ENCODE measurements at places on chromosomes 5 and 9.

GRCh38 chr5:80920333-80920732 is 39.8 kb upstream of the RASGRF2 start:
- no peak for DNase-seq

GRCh38 chr9:74772121-74772520 is 115.6 kb downstream of the TRPM6 start:
- DNase-seq, result no peak

DNA sequence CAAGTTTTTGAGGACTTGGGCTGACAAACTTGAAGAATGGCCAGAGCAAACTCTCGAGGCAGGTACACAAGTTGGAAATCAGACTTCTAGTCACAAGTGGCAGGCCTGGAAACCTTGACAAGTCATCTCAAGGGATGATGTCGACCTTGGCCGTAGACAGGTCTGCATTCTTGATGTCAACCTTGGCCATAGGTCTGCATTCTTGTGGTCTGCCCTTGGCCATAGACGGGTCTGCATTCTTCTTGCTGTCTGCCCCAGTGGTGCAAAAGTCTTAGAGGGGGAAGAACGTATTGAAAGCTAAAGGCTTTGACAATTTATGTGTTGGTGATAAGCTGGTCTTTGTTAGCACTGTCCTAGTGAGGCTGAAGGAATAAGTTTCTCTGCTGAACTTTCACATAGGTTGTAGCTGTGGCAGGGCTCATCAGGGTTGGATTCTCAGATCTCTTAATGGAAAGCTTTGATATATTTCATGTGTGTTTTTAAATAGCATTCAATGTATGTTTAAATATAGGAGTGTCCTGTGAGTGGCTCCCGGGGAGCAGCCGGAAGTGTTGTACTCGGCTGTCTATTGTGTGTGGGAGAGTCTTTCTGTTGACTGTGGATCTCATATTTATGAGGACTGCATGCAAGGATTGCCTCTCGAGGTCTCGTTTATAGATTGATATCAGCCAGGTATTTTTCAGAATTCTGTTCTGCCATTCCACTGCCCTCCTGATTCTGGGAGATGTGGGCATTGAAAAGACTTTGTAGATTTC is 27.0 kb downstream of the SUB1 start:
- DNase-seq, result no peak

DNA sequence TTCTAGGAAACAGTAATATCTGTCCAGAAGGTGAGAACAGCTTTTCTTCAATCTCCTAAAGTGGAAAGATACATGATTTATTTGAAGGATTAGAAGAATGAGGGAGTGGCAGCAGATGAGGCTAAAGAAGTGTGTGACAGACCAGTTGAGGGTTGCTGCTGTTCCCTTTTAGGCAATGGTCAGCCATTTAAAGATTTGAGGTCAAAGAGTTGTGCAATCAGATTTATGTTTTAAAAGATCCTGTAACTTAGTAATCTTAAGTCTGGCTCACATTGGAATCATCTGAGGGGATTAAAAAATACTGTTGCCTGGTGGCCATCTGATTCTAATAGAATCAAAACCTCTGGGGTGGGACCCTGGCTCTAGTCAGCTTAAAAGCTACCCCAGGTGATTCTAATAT is 4.3 kb upstream of the SGCD start:
- DNase-seq, result no peak

DNA sequence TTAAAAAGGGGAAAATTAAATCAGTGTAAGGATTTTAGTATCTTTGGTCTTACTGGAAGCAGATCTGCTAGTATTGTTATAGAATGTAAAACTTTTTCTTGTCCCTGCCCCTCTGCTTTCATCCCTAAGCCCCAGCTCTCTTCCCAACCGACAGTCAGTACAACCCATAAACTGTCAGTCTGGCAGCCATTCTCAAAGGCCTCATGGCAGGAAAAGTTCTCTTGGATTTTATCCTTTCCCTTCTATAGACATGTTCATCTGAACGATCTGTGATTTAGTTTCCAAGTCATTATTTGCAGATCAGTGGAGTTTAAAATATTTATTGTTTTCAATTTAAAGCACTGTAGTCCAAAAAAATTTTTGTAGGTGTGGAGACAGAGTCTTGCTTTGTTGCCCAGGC is 39.2 kb downstream of the ARRDC3 start:
- no peak for DNase-seq

All from substantia nigra (tissue), 51 donors.